Femur (tissue), 1 donor: ENCODE measurements at places on chromosomes 3 and 15.

DNA sequence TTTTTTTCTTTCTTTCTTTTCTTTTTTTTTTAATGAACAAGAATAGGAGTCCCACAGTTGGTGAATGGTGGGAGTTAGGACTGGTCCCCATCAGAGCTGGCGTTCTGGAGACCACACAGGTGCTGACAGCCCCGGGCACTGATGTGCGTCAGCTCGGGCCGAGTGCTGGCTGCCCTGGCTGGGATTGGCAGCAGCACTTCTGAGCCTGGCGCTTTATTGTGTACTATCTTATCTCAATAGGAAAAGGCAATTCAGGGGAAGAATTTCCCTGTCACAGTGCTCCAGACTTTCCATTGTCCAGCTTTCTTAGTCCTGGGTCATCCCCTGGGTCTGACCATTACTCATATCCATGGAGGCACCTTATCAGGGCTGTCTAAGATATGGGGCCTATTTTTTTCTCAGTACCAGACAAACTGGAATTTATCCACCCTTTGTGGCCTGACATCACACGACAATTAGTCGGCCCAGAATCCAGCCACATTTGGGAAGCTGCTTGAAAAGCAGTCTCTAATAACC lies 54.1 kb downstream of the TMEM44 start:
- no peak for DNase-seq

- DNase-seq: no peak
These were observed 154.3 kb upstream of the IGF1R start for GRCh38 chr15:98493966-98494511.

DNA sequence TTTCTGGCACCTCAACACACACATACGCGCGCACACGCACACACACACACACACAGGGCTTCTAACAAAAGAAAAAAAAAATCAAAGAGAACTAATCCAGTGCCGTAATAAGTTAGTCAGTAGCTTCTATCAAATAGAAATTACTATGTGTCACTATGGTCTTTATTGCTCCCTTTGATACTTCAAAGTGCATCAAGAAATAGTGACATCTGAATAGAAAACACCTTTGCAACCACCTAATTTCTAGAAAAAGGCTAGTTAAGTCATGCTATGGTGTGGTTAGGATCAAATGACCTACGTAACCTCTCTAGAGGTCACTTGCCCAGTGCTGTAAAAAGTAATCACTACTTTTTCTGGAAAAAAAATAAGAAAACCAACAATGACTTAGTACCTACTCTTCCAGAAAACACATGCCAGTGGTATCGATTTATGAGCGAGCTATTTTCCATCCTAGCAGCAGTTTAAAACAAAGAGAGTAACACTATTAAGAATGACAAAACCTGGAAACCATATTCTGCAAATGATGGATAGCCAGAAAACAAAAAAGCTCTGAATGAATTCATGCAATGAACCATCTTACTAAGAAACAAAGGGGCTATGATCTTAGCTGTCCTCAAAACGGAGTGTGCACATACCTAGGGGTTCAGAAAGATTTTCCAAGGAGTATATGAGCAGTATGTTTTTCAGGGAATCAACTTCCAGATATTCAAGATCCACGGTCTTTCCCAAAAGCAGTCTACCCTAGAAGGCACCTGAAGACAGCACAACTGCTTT lies 6.8 kb downstream of the AVEN start:
- no peak for DNase-seq

- no peak for DNase-seq
These were observed 84.3 kb downstream of the DOCK3 start for GRCh38 chr3:50759015-50759414.

DNA sequence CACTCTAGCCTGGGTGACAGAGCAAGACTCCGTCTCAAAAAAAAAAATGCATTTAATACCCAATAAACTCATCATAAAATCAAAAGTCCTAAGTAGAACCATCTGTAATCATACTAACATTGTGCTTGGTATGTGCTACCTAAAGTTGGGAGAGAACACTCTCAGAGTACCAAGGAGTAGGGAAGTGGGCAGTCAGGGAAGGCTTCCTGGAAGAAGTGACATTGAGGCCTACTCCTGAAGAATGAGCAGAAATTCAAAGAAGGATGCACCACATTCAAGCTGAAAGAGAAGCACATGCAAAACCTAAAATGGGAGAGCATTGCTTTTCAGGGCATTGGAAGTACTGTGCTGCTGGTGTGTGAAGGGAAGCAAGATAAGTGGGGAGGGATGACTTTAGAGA lies 54.1 kb downstream of the TLE3 start:
- DNase-seq: no peak

DNA sequence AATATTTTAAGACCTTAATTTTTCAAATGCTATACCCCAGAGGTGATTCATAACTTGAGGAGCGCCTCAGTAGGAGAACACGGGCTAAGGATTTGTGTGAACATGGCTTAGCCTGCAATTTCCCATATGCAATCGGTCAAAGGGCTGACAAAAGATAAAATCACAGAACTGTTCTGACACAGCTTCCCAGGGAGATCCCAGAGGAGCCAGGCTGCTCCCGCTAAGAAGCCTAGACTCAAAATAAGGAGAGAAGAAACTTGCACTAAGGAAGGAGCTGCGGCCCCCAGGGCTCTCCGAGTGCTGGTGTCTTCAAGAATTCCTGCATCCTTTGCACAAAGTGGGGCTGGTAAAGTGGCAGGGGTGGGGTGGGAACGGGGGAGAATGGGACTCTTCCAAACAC lies 106.3 kb upstream of the DLG1 start:
- DNase-seq: no peak
